ENCODE measurements at places on chromosomes 12 and 14.
A peak's percentile ranks its signal among the peaks of the same experiment; 100 is the strongest.

- peak; percentile 9 for DNase-seq
Measured at GRCh38 chr14:104293231-104293841, 154.9 kb downstream of the KIF26A start.

DNA sequence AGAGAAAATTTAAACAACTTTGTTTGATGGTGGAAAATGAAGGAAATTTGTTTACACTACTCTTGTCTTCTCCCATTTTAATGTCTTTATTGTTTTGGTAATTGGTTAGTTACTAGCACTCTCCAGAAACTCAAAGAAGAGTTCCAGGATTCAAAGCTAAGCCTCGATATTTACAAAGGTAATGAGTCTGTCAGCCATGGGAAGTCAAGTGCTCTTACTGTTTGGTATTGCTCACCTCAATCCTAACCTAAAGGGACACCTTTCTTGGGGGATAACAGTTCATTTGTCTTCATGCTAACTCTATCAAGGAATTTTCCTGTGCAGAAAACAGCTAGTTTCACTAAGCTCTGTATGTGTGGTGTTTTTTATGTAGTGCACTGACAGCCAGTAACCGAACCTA is 222.9 kb upstream of the LMO3 start:
- no peak for DNase-seq

DNA sequence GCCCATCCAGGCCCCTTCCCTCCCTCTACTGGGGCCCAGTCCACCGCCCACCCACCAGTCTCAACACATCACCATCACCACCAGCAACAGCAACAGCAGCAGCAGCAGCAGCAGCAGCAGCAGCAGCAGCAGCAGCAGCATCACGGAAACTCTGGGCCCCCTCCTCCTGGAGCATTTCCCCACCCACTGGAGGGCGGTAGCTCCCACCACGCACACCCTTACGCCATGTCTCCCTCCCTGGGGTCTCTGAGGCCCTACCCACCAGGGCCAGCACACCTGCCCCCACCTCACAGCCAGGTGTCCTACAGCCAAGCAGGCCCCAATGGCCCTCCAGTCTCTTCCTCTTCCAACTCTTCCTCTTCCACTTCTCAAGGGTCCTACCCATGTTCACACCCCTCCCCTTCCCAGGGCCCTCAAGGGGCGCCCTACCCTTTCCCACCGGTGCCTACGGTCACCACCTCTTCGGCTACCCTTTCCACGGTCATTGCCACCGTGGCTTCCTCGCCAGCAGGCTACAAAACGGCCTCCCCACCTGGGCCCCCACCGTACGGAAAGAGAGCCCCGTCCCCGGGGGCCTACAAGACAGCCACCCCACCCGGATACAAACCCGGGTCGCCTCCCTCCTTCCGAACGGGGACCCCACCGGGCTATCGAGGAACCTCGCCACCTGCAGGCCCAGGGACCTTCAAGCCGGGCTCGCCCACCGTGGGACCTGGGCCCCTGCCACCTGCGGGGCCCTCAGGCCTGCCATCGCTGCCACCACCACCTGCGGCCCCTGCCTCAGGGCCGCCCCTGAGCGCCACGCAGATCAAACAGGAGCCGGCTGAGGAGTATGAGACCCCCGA is 6.8 kb upstream of the RNU7-1 start:
- peak; percentile 72 for DNase-seq

- peak; percentile 70 for DNase-seq
Measured at GRCh38 chr14:105087308-105087962, 22.2 kb upstream of the GPR132 start.

GRCh38 chr12:11853126-11853525 is 203.7 kb downstream of the ETV6 start:
- no peak for DNase-seq
